ENCODE measurements at places on chromosomes 12 and 14.

DNA sequence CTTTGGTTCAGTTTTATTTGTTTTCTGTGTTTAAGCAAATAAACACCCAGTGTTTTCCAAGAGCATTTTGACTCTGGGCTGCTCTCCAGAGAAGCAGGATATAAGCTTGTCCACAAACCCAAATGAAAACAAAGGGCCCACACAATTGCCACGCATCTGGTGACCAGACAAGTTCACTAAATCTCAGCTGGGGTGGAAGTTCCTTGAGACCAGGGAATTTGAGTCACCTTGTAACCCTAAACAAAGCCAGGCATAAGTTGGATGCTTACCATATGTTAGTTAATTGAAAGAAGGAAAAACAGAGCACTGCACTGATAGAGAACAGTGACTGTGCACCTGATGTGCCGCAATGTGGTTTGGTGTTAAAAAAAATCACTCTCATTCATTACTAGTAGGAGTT is 1.6 kb upstream of the TXNRD1 start:
- DNase-seq = no peak

GRCh38 chr12:103386451-103386850 is 109.3 kb downstream of the C12orf42 start:
- DNase-seq = no peak

GRCh38 chr14:35281341-35281740 is 10.8 kb upstream of the PSMA6 start:
- DNase-seq = no peak

DNA sequence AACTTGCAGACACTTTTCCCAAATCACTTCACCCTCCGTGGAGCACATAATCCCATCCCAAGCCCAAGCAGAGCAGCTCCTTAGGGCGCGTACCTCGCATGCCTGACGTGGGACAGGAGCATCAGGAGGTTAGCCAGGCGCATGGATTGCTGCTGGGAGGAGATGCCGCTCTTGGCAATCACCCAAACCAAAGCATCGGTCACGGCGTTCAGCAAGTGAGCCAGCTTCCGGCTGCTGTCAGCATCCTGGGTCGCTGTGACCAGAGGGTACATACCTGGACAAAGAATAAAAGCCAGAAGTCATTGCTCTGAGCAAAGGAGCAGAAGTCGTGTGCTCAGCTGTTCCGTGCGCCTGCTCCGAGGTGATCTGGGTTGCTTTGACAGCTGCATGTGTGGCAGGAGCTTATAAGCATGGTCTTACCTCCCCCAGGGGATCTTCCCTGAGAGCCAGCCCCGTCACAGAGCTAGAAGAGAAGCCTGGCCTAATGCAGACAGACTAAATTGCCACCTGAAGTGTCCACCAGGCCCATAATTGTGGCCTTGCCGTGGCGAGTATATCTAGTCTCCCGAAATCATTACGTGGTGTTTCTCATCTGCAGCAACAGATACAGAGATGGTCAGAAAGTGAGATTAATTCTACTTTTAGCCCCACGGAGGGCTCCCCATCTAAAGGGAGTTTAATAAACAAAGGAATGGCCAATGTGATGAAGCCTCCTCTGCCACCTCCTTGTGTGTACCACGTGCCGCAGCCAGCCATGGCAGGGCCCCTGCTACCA is 59.1 kb downstream of the ESR2 start:
- no peak for DNase-seq

DNA sequence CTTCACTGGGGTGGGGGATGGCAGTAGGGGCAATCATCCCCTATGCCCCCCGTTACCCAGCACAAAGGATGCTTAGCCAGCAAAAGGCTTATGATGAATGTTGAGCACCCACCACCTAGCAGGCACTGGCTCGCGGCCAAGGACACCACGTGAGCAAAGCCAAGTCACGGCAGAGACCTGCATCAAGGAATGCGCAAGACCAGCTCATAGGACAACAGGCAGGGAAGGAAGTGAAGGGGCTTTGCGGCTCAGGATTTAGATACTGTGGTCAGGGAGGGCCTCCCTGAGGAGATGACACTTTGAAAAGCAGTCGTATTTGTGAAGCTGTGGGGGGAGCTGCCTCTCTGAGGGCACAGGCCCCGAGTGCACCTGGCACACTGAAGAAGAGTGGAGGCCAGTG is 32.8 kb downstream of the SH2B3 start:
- no peak for DNase-seq

DNA sequence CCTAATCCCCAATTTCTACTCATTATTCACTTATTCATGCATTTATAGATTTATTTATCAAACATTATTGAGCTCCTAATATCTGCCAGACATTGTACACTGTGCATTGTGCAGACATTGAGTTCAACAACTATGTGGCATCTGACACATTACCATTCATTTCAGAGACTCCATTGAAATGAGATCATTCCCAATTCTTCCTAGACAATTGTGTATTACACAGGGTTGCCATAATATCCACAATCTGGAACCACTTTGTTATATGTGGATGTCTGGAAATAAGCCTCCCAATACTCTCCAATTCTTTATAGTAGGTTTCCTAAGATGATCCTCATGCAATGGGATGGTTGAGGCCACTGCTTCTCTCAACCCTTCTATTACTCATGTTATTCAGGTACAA is 165.0 kb downstream of the OTOGL start:
- DNase-seq = no peak

DNA sequence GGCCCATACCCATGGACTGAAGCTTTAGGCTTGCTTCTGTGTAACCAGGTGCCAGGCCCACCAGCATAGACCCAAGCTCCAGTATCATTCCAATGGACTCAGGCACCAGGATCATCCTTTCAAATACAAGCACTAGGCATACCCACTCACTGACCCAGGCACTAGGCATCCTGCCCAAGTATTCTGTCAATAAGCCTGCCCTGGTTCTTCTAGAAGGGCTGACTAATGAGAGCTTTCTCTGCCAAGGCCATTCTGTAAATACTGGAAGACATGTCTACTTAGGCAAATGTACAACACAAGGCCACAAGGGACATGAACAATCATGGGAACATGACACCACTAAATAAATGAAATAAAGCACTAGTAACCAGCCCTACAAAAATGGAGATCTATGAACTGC is 352.2 kb downstream of the FSCB start:
- DNase-seq = no peak

DNA sequence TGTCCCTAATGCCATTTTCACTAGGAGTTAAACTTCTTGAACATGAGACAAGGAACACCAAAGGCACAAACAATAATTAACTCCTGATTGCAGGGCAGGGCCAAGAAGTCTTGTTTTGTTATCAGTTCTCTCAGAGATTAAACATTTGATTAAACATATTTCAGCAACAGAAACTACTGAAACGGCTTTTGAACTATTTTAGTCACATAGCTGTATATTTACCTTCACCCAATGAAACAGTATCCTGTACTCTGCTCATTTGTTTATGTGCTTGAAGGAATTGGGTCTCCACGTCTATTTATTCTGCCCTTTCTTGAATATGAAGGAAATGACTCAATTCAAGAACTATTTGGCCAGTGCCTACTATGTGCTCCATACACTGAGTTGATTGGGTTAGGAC is 51.3 kb upstream of the PTCSC3 start:
- DNase-seq = no peak

- DNase-seq = no peak
These were observed 225.0 kb upstream of the KITLG start for GRCh38 chr12:88805286-88805685.

DNA sequence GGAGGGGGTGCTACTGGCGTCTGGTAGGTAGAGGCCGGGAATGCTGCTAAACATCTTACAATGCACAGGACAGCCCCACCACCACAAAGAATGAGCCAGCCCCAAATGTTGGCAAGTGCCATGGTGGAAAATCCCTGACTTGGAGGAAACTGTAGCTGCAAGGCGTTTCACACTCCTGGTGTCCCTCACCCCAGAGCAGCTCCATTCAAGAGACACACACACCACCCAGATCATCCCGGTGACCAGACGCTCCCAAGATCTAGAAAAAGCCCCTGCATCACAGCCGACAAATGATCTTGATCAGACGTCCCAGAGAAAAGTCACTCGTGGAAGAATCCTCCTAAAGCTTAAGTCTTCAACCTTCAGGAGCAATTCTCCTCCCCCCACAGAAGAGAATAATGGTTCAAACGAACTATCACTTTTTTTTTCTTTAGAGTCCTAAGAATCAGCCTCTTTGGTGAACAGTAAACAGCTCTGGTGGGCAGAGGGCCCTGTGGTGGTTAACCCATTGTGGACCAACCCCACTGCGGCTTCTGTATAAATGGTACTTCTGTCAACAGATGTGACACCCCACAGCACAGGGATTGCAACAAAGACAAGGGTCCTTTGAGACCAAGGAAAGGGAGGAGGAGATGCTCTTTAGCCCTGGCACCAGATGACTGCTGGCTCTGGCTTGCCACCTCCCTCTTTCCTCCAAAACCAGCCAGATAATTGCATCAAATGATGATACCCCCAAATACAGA is 2.7 kb downstream of the GLTP start:
- peak; percentile 65 for DNase-seq

GRCh38 chr12:124586756-124587155 is 19.3 kb upstream of the NCOR2 start:
- no peak for DNase-seq

DNA sequence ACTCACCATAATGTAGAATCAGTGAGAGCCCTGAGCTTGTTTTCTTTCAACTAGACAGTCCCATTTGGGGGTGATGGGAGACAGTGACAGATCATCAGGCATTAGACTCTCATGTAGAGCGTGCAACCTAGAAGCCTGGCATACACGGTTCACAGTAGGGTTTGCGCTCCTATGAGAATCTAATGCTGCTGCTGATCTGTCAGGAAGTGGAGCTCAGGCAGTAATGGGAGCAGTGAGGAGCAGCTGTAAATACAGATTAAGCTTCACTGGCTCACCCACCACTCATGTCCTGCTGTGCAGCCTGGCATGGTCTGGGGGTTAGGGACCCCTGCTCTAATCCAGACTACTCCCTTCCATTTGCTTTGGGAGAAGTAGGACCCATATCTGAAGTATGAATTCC is 55.6 kb downstream of the FNTB start:
- no peak for DNase-seq

GRCh38 chr12:103333676-103334075 is 162.1 kb downstream of the C12orf42 start:
- DNase-seq = no peak

DNA sequence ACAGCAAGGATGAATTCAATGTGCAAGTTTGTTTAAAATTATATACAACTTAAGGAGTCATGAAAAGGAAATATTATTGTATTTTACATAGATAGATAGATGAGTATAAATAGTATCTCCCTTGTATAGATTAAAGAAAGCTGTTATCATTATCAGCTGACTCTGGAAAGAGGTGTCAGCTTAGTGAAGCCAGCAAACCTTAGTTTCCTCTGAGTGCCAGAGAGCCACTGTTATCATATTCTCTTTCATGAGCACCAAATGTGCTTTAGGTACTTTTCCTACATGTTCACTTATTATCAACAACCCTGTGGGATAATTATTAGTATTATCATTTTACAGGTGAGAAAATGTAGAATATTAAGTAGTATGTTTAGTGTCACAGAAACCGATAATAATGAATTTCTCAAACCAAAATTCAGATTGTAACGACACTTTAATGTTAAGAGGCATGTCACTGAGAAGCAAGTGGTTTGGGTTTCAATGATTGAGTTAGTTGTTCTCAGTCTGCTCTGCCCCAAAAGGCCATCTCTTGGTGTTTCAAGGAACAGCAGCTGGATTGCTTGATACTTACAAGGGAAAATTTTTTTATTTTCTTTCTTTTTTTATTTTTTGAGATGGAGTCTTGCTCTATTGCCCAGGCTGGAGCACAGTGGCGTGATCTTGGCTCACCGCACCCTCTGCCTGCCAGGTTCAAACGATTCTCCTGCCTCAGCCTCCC is 53.7 kb downstream of the PLEKHA5 start:
- no peak for DNase-seq

- DNase-seq = no peak
These were observed 3.7 kb upstream of the TM9SF1 start for GRCh38 chr14:24198814-24199524.

- peak; percentile 67 for DNase-seq
These were observed 54.0 kb downstream of the ZNF641 start for GRCh38 chr12:48296586-48297282.

GRCh38 chr14:94992046-94992445 is 165.3 kb downstream of the DICER1 start:
- no peak for DNase-seq

GRCh38 chr12:124190312-124191023 is 104.4 kb upstream of the RFLNA start:
- no peak for DNase-seq

- DNase-seq = no peak
These were observed 67.9 kb upstream of the ATF1 start for GRCh38 chr12:50695961-50696360.

DNA sequence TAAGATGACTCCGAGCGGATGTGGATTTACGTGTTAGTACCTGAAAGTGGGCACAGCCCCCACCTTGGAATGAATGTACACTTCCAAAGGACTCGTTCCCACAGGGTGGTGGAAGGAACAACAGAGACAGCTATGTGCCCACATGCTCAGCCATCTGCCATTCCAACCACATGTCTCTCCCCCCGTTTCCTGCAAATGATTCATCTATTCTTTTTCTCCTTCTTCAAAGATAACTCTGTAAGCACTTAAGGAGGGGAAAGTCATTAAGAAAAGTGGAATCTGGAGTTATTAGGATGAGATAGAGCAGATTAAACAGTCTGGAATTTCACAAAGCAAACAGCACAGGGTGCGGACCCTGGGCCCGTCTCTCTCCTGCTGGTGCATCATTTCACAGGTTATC is 18.5 kb upstream of the DUSP6 start:
- DNase-seq = no peak

DNA sequence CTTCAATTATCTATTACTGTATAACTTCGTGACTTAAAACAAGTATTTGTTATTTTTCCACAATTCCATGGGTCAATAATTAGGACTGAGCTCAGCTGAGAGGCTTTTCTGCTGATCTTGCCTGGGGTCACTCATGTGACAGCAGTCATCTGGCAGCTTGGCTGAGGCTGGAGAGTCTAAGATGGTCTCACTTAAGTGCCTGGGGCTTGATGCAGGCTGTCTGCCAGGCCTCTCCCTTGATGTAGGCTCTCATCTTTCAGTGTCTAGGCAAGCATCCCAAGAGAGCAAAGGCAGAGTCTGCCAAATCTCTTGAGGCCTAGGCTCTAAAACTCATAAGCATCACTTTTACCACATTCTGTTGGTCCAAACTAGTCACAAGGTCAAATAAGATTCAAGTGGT is 93.2 kb downstream of the NKX2-1 start:
- no peak for DNase-seq

DNA sequence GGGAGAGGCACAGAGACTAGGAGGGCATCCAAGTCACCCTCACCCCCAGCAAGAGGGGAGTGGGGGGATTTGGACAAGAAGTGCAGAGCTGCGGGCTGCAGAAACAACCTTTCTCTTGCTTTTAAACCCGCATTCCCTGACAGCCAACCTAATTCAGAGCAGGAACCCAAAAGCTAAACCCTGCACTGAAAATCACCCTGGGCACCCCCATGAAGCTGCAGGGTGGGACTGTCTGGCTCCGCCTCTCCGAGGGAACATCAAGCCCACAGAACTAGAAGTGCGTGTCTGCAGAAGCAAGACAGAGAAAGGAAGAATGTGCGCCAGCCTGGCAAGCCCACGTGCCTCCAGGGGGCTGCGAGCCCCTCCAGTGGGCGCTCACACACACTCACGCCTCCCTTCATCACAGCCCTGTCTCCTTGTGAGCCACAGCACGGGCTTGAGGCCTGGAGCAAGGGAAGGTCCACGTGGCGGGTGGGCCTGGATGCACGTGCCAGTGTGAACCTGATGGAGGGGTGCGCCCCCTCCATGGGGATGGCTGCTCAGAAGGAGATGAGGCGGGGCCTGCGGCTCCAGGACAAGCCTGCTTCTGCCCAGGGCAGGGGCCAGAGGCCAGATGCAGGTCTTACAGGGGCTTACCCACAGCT is 27.8 kb upstream of the PNMA1 start:
- DNase-seq = no peak

Data from amygdala (tissue), 56 donors.